Myocyte (in vitro differentiated cells): ENCODE measurements at places on chromosomes 5 and 9.

DNA sequence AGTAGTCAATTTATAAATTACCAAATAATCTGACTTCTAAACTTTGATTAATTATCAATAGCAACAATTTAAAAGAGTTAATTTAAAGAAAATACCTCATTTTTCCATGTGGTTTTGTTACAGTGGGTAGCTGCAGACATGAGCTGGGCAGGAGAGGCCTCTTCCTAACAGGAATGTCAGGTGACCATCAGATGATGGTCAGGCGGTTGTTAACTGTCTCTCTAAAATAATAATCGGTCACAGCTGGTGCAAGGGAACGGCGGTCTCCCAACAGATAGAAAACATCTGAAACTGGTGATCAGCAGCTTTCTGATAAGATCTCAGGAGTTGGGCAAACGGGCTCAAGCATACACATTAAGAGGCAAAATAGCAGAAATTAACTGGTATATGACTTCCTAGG is 342.7 kb upstream of the CYLC2 start:
- no peak for DNase-seq

- no peak for DNase-seq
Measured at GRCh38 chr5:125654392-125654791, 768.8 kb upstream of the GRAMD2B start.

DNA sequence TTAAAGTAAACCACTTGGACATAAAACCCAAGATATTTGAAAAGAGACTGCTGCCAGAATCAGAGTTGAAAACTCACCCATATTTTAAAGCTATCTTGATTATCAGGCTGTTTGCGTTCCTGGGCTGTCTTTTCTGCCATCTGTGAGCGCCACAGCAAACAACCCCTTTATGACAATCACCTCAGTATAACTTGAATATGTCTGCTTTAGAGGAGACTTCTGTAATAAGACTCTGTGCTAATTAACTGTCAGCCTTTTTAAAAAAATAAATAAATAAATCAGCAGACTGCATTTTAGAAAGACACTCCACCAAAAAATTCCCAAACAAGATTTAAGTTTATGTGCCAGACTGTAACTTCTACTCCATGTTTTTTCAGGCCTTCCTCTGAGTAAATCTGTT is 375.7 kb upstream of the CCNH start:
- no peak for DNase-seq

- no peak for DNase-seq
Measured at GRCh38 chr5:22594491-22594890, 258.7 kb downstream of the CDH12 start.

DNA sequence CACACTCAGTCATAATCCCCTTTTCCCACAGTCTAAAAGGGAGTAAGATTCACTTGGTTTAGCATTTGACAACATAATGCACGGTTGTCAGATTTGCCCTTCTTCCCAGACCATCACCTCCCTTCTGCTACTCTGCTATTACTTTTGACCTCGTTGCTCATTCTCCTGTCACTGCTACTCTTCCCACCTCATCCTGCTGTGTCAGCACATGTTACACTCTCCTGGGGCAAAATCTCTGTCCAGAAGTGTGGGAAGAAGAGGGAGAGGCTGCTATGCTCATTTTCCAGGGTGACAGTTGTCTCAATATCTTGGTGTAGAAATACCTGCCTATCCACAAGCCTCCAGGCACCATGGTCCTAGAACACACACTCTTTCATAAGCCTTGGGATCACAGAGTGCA is 449.9 kb upstream of the PIK3R1 start:
- DNase-seq: no peak

- no peak for DNase-seq
Measured at GRCh38 chr5:179577286-179577960, 27.1 kb downstream of the RUFY1 start.

DNA sequence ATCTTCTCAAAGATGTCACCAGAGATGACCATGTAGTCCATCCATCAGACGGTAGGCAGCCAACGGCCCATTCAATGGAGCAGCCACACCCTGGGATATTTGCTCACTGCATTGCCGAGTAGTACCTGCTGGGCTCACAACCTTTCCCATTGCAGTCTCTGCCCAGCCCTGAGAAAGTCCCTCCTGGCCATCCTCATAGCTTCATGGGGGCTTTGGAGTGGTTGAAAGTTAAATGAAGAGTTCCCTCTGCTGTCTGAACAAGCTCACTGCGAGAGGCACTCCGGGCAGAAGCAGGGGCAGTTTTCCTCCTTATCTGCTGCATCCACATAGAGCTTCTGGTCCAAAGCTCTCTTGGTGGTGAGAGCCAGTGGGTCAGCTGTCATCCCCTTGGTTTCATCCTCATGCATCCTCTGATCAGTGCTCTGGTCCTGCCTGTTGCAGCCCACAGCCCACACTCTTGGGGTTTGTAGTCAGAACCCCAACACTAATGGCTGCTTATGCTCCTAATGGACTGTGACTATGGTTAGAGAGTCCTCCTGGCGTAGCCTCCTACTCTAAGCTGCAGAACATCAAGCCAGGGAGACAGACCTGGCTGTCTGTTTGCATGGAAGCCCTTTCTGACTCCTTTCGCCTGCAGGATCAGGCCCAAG is 23.3 kb downstream of the TNFSF8 start:
- peak; percentile 47 for DNase-seq

GRCh38 chr9:23686257-23686656 is 139.8 kb downstream of the ELAVL2 start:
- DNase-seq: peak; percentile 60

GRCh38 chr9:86525182-86525581 is 171.0 kb upstream of the TUT7 start:
- DNase-seq: no peak

- DNase-seq: no peak
Measured at GRCh38 chr5:31131381-31131891, 62.0 kb upstream of the CDH6 start.

- DNase-seq: peak; percentile 63
Measured at GRCh38 chr5:93161661-93162654, 419.1 kb downstream of the NR2F1-AS1 start.

- DNase-seq: peak; percentile 99
Measured at GRCh38 chr9:94801234-94801633, 74.7 kb downstream of the AOPEP start.

DNA sequence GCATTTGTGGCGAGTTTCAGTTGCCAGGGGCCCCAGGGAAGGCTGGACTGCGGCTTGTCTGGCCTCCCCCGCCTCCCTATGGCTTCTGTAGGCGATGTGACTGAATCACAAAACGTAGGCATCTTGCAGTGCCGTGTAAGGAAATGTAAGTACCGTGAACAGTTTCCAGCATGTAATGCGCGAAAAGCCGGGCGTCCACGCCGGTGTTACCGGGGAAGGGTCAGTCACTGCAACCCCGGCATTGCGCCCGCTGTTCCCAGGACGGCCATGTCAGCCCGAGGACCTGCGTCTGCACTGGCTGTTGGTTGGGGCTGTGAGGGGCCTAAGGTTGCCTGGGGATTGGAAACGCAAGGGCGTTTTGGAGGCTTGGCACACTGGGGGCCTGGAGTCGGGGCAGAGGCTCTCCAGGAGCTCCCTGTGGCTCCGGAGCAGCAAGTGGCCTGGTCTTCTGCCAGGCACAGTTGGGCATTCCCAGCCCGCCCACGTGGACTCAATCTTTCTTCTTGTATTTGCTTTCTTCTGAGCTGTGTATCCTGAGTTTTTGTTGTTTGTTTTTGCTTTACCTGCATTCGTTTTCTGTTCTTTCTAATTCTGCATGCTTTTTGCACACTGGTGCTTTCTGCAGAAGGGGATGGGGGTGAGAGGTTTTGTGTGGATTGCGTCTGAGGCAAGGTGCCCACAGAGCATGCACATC is 36.9 kb upstream of the PLEKHG4B start:
- DNase-seq: no peak

- DNase-seq: peak; percentile 72
Measured at GRCh38 chr9:126301985-126302603, 24.5 kb upstream of the MVB12B start.

GRCh38 chr5:163809473-163809872 is 304.1 kb downstream of the MAT2B start:
- DNase-seq: no peak

DNA sequence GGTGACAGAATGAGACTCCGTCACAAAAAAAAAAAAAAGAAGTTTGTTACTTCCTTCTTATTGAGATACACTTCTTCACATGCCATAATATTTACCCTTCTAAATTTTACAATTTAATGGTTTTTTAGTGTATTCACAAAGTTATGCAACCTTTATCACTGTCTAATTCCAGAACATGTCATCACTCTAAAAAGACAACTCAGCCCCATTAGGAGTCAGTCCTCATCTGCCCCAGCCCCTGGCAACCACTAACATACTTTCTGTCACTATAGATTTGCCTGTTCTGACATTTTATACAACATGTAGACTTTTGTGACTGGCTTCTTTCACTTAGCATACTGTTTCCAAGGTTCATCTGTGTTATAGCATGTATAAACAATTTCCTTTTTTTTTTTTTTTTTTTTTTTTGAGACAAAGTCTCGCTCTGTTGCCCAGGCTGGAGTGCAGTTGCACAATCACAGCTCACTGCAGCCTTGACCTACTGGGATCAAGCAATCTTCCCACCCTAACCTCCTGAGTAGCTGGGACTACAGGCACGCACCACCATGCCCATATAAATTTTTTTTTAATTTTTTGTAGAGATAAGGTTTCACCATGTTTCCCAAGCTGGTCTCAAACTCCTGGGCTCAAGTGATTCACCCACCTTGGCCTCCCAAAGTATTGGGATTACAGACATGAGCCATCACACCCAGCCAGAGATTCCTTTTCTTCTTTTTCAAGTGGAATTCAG is 18.0 kb downstream of the AQP3 start:
- no peak for DNase-seq

DNA sequence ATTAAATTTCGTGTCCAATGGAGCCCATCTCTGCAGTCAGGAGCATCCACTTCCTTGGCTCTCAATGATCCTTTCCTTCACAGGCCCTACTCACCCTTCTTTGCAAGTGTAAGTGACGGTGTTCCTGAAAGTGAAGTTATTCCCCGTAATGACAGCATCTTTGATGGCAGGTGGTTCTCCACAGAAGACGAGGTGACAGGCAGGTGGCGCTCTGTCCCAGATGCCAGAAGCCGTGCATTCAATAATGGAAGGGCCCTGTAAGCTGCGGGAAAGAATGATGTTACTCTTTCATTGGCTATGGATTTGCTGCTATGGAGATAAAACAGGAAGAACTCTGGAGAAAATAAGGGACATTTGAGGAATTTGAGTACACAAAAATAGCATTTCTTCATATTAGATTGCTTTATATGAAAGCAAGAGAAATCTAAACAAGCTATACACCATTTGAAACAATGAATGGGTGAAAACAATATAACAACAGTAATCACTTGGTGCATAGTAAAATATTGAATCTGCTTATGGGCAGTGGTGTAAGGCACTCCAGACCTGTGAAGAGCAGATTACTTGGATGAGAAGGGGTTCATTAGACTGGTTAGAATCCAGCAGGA is 89.9 kb upstream of the TXNDC8 start:
- peak; percentile 58 for DNase-seq

GRCh38 chr5:118965890-118966289 is 22.5 kb downstream of the DTWD2 start:
- no peak for DNase-seq

DNA sequence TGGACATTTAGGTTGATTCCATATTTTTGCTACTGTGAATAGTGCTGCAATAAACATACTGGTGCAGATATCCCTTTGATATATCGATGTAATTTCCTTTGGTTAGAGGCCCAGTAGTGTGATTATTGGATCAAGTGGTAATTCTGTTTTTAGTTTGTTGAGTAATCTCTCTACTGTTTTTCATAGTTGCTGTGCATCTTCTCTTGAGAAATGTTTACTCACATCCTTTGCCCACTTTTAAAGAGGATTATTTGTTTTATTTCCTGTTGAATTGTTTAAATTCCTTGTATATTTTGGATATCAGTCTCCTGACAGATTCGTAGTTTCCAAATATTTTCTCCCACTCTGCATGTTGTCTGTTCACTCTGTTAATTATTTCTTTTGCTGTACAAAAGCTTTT is 352.6 kb upstream of the TARS1 start:
- no peak for DNase-seq

GRCh38 chr5:87074934-87075541 is 192.6 kb upstream of the RASA1 start:
- DNase-seq: no peak

- DNase-seq: peak; percentile 22
Measured at GRCh38 chr5:37323607-37324006, 47.3 kb downstream of the NUP155 start.

- DNase-seq: no peak
Measured at GRCh38 chr5:127940854-127941253, 142.7 kb upstream of the SLC12A2 start.

DNA sequence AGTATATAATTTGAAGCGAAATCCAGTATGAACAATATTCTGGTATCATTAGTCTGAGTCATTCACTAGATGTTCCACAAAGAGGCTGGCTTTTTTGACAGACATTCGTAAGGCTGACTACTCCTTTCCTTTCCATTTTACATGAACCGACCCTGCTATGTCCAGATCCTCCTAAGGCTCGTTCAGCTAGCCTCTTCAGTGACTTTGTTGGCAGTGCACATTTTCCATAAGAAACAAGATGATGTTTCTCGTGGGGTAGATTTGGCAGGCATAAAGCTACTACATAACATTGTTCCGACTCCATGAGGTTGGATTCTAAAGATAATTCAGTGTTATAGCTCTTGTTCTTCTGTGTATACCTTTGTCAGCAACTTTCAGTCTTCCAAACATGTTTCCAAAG is 49.0 kb downstream of the ZNF462 start:
- DNase-seq: no peak

DNA sequence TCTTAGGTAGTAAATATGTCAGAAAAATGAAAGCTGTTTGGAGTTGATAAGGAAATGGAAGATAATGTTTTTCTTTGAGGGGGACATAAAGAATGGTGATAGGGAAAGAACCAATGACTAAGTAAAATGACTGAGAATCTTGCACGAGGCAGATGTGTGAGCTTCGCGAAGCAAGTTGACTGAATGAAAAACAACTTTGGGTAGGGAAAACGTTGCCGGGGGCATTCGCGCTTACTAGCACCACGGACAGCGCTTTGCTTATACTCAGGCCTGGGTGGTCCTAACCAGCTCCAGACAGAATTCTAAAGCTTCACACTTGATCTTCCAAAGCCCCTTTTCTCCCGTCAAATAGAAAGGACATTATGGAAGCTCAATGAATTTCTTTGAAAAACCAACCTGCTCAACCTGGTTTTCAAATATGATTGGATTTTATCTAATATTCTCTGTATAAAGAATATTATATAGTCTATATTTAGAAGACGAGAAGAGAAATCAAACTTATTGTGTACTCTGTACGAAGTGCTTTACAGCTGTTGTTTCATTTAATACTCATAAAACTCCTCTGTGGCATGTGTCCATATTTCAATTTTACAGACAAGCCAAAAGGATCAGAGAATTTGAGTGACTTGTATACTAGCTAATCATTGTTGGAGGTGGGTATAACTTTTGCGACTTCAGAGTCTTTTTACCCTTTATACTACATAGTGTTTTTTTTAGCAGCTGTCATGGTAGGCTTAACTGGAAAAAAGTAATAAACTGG is 1.9 kb upstream of the CDKN2B start:
- DNase-seq: peak; percentile 63

- DNase-seq: no peak
Measured at GRCh38 chr5:29995154-29995553, 1198.3 kb upstream of the CDH6 start.

- DNase-seq: no peak
Measured at GRCh38 chr5:1998348-1998669, 115.6 kb upstream of the IRX4 start.
